ENCODE measurements at places on chromosomes 6 and 20.

GRCh38 chr20:53413186-53413631, 180.4 kb downstream of the ZNF217 start:
- peak; percentile 41 for DNase-seq

- no peak for DNase-seq
Observed at GRCh38 chr20:20393207-20394120, 25.6 kb downstream of the INSM1 start.

DNA sequence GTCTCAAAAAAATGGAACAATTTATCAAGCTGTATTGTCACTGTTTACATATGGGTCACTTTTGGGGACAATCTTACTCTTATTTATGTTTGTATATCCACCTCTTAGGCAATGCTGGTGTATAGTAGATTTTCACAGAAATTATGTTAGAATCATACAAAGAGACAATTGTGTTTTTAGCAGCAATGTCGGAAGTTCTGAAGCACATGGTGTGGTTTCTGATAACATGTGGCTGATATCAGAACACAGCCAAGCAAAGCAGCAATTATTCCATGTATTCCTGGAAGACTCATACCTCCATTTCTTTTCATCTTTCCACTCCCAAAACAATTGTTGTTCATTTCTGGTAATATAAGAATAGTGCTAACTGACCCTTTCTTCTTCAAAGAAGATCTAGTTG, 17.5 kb upstream of the LOC128125822 start:
- DNase-seq, result no peak

GRCh38 chr6:13914351-13914750, 10.4 kb upstream of the RNF182 start:
- no peak for DNase-seq

- DNase-seq, result peak; percentile 83
Observed at GRCh38 chr6:136989571-136990241, 55.1 kb downstream of the IL20RA start.

DNA sequence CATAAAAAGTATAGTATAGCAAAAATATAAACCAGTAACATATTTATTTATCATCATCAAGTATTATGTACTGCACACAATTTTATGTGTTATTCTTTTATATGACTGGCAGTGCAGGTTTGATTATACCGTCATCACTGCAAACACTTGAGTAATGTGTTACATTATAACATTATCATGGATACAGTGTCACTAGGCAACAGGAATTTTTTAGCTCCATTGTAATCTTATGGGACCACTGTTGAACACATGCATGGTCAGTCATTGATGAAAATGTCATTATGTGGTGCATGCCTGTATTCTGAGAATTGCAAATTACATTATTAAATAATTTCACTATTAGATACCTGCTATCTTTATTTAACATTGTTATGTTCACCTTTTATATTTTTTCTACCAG, 29.1 kb upstream of the OR2J2 start:
- no peak for DNase-seq

DNA sequence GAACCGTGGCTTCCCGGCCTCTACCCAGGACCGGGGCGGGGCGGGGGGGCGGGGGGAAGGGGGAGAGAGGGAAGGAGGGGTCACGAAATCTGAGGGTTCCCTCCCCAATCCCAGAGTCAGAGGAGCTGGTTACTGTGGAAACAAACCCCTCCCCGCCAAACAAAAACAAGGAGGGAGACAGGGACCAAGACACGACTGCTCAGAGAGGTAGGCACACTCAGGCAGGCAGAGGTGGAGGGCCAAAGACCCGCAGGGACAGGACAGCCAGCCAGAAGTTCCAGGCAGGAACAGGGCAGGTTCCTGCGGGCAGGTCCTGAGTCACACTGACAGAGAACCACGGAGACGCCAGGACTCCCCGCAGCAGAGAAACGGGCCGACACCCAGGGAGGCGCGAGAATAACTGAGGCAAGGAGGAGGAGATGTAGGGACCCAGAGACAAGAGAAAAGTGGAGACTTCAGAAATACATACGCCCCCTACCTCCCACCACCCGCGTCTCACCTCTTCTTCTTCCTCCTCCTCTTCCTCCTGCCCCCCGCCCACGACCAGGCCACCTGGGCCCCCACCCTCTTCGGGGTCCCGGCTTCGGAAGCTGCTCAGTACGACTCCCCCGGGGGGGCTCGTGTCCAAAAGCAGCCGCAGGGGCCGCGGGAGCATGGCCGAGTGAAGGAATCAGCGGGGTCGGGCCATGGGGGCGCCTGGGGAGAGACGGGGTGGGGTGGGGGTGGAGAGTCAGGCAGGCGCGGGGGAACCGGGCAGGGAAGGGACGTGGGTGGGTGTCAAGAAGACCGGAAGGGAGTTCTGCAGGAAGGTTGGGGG, 578 bp downstream of the RGL2 start:
- DNase-seq, result peak; percentile 4

DNA sequence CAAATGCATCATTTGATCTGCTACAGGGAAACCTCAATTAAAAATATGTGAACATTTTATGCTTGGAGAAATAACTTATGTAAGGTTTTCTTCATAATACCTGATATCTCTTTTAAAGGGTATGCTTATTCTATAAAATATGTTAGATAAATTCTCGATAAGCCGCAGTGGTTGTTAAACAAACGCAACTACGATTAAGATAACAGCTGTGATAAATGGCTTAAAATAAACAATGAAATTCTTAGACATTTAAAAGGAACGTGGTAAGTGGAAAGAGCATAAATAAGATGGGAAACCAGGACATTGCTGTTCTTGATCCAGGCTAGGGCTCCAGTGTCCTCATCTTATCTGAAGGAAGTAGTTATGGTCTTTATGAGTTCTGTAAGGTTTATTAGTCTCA, 415.9 kb downstream of the CD83 start:
- DNase-seq, result no peak

- no peak for DNase-seq
Observed at GRCh38 chr20:61565791-61566190, 313.7 kb downstream of the CDH4 start.

DNA sequence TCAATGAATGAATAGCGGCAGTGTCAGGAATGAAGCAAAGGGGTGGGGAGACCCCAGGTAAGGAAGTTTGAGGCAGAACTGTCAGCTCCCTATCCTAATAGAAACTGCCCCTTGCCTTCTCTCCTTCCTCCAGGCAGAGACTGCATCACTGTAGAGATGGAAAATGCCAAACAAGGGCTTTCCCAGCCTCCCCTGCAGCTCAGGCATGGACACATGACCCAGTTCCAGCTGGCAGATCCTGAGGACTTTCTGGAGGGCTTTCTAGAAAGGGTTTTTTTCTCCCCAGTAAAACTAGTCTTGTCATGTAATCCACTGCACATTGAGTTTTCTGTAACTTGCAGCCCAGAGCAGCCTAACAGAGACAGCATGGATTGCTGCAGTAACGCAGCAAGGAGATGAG, 17.9 kb upstream of the PNPLA1 start:
- DNase-seq, result no peak

Data from NCI-H1092 treated with DMSO at 0.1 percent for 48 hours (cell line).